ENCODE measurements at places on chromosomes 16 and 17.

- no peak for DNase-seq
These were observed 22.2 kb downstream of the MMP15 start for GRCh38 chr16:58047557-58048348.

DNA sequence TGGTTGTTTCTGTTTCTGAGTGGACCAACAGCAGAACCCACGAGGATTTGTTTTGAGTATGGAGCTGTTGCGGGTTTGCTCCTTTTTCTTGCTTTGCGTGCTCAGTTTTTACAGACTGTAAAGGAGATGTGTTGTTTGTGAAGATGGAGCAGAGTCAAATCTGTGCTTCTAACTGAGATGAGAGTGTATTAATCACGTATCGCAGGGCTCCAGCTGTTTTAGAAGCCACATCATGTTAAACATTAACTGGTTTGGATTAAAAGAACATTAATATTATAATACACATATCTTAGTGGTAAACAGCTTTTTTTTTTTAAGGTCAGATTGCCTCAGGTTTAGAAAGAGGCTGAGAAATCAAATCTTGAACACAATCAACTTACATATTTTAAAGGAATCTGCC, 69.4 kb downstream of the YPEL2 start:
- no peak for DNase-seq

GRCh38 chr17:9401434-9401833, 174.2 kb downstream of the STX8 start:
- no peak for DNase-seq

DNA sequence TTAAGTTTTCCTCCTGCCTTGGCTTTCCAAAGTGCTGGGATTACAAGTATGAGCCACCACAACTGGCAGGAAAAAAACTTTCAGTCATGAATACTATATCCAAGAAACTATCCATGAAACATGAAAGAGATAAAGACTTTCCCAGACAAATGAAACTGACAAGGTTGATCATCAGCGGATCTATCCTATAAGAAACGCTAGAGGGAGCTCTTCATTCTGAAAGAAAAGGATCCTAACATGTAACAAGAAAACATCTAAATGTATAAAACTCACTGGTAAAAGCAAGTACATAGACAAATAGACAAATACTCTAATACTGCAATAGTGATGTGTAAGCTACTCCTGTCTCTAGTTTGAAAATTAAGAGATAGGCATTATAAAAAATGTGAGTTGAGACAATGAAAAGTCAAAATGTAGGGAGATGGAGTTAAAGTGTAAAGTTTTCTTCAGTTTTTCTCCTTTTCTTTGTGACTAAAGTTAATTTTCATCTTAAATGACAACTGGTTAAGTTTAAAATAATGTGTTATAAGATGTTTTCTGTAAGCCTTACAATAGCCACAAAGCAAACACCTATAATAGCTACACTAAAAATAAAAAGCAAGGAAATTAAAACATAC, 79.6 kb upstream of the TEKT1 start:
- DNase-seq: no peak

GRCh38 chr16:2252806-2253148, 1.4 kb upstream of the ECI1 start:
- DNase-seq: no peak

GRCh38 chr16:58883131-58883530, 149.0 kb upstream of the GOT2 start:
- DNase-seq: no peak

- no peak for DNase-seq
These were observed 339.0 kb downstream of the SNX29 start for GRCh38 chr16:12315330-12316136.

DNA sequence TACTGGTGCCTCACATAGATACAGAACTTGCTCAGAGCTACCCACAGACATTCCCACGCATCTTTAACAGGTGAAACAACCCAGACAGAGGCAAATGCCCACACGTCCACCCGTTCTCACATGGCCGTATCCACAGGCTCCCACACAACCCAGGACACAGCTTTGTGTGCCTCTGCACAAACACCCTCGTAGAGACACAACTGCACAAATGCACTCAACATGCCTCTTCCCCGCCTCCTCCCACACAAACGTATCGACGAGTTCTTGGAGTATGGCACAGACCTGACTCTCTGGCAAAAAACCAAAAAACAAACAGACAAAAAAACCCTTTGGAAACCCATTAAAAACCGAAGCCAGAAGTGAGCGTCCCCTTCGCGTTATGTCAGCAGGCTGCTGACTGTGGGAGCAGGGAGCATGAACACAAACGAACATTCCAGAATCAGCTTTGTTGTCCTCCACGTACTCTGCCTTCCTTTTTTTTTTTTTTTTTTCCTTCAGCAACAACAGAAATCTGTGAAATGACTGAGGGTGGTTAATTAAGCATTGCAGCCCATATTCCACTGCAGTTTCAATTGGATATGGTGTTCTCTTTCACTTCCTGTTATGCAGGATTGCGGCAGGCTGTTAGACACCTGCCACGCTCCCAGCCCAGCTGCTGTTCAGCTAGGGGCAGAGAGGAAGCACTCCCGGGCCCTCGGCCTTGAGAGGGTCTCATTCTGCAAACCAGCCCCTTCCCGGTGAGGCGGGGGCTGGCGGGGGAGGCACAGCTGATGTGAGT, 313.7 kb downstream of the MAF start:
- DNase-seq: no peak

GRCh38 chr17:56206351-56206750, 53.1 kb downstream of the ANKFN1 start:
- DNase-seq: no peak

DNA sequence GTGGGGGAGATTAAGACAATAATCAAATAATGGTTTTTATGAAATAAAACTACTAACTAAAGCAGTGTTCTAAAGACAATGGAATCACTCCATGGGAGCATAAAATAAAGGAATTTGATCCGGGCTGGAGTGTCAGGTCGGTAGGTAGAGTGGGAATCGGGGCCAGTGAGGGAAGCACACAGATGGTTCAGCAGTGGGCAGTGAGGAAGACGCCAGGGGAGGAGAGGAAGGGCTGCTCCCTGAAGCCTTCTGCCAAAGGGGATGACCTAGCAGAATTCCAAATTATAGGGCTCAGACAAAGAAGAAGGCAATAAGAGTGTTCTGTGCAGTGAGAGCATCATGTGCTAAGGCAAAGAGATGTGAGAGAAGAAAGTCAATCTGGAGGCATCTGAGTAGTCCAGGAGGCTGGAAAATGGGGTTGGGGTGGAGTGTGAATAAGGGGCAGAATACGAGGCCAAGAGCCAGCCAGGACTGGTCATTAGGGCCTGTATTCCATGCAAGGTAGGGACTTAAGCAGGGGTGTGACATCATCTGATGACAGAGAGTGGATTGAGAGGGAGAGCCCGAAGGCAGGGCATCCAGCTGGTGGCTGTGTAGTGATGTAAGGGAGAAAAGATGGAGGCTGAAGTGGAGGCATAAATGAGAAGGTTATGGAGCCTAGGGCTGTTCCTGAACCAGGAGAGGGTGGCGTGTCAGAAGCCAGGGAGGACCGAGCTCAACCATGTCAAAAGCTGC, 137.6 kb downstream of the COPRS start:
- DNase-seq: no peak

DNA sequence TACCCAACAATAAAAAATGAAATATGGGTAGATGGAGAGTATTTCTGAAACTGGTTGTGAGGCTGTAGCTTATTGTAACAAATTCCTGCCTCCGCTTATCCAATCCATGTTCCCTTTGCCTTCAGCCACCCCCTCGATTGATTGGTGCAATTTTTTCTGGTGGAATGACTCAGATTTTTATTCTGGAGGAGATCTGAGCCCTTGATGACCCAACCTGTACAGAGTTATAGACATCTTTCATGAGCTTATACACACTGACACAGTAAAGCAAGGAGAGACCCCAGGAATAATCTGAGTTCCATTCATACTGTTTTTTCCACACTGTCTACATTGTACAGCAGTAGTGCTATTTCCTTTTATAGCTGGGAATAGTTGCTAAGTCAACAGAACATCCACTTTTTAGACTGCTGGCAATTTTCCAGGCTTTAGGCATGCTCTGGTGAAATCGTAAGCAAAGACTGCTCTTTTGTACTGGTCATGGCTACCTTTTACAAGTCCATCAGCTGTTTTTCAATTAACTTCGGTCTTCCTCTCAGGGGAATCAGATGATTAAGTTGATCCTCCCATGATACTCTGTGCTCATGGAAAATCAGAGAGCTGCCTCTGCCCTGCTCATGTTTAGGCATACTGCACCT, 30.1 kb downstream of the CCL4 start:
- DNase-seq: no peak

GRCh38 chr17:81037798-81038733, 3.1 kb downstream of the BAIAP2 start:
- DNase-seq: no peak

DNA sequence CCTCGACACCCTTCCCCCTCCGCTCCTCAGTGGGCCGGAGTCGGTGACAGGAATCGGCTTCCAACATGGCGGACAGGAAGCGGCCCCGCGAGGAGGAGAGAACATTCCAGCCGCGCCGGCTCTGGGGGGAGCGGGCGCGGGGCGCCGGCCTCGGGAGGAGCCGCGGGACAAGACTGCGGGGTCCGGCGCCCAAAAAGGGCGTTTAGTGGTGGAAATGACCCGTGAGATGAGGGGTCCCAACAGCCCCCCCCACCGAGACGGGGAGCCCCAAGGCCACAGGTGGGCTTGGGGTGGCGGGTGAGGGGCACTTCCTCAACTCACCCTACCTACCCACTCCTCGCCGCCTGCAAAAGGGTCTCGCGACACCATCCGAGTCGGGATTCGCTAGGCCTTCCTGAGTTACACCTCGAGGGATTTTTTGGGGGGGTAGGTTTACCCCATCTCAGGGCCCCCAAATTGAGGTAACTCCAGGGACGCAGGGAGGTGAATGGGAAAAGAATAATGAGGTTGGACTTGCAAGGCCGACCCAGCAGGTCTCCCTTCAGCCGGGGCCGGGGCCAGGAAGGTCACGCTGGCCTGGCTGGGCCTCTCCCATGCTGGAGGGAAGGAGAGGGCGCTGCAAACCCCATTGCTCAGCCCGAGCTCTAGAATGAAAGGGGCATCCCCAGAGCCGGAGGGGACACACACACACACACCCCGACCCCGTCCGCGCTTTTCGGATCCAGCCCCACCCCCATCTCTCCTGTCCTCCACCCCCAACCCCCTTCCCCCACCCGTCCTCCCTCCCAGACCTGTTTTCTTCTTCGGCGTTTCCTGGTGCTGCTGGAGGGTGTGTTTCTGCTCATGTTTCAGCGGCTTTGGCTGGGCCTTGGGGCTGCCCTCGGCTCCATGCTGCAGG, 707 bp downstream of the NUFIP2 start:
- DNase-seq: no peak

GRCh38 chr16:86062271-86062965, 163.5 kb downstream of the IRF8 start:
- DNase-seq: no peak

DNA sequence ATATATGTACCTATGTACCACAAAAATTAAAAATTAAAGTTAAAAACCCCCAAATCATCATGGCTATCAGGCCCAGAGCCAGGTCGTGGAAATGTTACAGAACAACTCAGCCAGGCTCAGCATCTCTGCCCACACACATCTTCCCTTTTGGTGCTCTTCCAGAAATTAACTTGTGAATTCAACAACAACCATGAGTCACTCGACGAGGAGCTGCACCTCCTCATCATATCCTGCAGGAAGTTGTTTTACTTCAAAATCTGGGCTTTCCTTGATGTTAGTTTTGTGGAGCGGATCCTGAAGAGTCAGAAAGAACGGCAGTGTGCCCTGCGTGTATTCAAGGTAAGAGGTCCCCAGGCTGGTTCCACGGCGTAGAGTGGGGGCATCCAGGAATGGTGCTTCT, 10.6 kb downstream of the FBXO39 start:
- DNase-seq: no peak

- DNase-seq: no peak
These were observed 70.7 kb downstream of the COG7 start for GRCh38 chr16:23382279-23382678.

DNA sequence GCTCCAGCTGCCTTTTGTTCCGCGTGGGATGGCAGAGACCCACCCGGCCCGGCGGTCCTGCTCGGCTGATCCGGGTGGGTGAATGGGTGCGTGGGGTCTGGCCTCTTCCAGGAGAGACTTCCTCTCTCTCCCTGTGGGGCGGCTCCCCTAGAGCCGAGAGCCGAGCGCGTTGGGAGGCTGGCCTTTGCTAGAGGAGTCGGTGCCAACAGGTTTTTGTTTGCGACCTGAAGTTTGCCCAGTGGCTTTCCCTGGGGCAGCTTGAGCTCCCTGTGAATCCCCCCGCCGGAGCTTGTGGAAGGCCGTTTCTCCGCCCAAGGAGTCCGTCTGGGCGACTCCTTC, 970 bp downstream of the EPN2 start:
- DNase-seq: no peak

Measured in right renal cortex interstitium (tissue), 3 donors.